Right lung (tissue), 10 donors: ENCODE measurements at places on chromosomes 6 and 20. TPM values are rescaled to one million over a fixed set of nuclear protein-coding genes. Genes with fewer than 3 reads are reported as not detected.
A peak's percentile ranks its signal among the peaks of the same experiment; 100 is the strongest.

Gene MYBL2
- polyA plus RNA-seq: 20.6 TPM

GRCh38 chr20:10976051-10976450, 302.3 kb upstream of the JAG1 start:
- no peak for DNase-seq

GRCh38 chr6:151239603-151240035, at the start of gene AKAP12:
TSS of gene AKAP12 (plus strand) at chr6:151239967. CDS start at chr6:151240563, 596 bp downstream.
- no peak for DNase-seq

DNA sequence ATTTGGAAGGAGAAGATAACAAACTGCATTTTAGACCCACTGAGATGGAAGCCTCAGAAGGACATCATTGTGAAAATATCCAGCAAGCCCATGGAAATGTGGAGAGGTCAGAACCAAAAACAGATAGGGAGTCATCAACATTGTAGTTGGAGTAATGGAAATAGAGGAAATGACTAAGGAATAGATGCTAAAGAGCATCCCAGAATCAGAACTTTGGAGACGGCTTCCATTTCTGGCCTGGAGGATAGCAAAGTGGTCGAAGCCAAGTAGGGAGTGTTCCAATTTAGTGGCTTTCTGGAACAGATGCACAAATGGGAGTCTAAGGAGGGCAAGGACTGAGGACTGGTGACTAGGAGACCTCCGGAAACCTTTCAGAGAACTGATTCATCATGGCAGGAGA, 3.6 kb downstream of the BEND6 start:
- no peak for DNase-seq

DNA sequence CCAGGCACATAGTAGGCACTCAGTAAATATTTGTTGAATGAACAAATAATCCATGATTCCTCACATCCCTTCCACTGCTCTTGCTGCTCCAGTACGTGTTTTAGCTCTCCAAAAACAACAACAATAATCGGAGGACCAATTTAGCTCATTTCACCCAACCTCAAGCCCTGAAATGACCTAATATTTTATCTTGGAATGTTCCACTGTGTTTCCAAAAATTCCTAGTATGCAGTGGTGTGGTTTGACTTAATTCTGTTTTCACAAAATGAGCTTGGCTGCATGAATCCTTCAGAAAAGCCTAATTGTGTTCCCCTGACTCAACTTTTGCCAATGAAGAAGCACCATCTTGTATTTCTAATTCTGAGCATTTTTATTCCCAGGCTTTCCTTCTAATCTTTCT, 168.0 kb upstream of the PHACTR1 start:
- DNase-seq: no peak

- DNase-seq: no peak
Observed at GRCh38 chr6:131015025-131015591, 47.9 kb downstream of the EPB41L2 start.

GRCh38 chr6:166613027-166613426, 14.0 kb downstream of the RPS6KA2 start:
- no peak for DNase-seq

DNA sequence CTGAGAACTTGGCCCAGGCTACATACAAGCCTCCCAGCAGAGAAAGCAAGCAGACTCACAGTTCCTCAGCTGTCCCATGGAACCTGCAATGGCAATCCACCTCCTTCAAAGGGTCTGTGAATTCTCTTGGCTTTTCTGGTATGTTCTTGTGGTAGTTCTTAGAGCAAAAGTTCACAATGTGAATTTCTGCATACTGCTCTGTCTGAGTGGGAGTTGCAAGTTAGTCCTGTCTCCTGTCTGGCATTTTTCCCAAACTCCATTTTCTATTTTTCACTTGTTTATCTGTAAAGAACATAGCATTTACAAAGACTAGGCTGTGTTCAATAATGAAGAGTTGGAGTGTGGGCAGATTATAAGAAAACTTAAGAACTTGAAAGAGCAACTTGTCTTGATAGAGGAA, 269.9 kb downstream of the BCKDHB start:
- no peak for DNase-seq

DNA sequence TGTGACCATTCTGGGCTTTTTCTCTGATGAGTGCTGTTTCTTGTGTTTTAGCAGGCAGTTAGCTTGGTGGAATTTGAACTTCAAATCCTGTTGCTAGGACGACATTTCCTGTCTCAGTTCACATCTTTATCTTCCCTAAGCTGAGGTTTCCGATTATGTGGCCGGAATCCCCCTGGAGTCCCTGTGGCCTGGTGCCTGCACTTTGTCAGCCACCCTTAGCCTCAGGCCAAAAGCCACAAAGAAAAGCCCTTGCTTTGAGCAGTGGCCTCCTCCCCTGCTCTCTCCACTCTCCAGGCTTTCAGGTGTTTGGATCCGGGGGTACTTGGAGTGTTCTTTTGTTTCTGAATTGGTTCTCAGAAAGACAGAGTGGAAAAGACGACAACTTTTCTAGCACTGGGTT, 59.9 kb upstream of the PMEPA1 start:
- DNase-seq: no peak

Gene SULF2
- polyA plus RNA-seq: 18.2 TPM

- DNase-seq: no peak
Observed at GRCh38 chr6:16088409-16088808, 40.5 kb upstream of the MYLIP start.

DNA sequence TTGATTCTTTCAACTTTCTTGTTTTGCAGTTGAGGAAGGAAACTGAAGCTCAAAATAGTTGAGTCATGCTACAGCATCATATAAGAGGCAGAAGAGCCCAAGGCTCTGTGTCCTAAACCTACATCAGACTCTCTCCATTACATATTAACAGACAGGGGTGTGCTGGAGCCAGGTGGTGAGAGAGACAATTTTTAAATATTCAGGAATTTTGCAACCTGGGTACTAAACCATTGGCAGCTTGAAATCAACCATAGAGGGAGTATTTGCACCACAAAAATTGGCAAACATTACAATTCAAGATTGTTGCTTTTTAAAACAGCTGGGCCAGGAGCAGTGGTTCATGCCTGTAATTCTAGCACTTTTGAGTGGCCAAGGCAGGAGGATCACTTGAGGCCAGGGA, 65.8 kb upstream of the SOX4 start:
- no peak for DNase-seq

DNA sequence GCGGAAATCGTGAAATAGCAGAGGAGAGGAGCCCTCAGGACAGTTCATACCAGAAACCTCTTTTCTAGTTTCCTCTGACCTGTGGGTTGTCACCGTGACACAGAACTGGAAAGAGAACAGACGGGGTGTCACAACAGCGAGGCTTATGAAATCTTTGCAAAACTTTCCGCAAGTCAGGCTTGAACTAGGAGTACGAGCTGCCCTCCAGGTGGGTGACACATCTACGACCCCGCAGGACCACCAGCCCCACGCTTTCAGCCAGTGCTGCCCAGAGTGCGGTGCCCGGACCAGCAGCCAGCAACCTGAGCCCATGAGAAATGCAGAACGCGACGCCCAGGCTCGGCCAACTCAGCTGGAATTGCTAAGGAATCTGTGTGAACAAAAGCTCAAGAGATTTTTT, 30.8 kb downstream of the WRNIP1 start:
- no peak for DNase-seq

DNA sequence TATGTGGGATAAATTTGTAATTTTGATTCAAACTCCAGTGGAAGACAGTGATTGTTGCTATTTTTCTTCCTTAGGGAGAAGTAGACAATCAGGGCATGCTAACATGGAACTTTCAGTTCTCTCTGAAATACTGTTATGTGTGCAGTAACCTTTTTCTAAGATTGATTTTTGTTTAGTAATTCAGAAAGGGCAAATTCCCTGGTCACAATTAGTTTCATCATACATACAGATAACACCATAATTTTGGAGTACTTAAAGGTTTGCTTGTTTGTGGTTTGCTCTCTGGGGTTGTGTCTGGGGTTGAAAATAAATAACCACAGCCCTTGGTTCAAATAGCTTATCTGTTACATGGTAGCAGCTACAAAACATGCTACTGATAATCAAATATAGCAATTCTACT, 34.4 kb downstream of the ADGRG6 start:
- no peak for DNase-seq

Gene HMGN4
- polyA plus RNA-seq: 74.9 TPM

Gene GTSF1L
- polyA plus RNA-seq: not detected

DNA sequence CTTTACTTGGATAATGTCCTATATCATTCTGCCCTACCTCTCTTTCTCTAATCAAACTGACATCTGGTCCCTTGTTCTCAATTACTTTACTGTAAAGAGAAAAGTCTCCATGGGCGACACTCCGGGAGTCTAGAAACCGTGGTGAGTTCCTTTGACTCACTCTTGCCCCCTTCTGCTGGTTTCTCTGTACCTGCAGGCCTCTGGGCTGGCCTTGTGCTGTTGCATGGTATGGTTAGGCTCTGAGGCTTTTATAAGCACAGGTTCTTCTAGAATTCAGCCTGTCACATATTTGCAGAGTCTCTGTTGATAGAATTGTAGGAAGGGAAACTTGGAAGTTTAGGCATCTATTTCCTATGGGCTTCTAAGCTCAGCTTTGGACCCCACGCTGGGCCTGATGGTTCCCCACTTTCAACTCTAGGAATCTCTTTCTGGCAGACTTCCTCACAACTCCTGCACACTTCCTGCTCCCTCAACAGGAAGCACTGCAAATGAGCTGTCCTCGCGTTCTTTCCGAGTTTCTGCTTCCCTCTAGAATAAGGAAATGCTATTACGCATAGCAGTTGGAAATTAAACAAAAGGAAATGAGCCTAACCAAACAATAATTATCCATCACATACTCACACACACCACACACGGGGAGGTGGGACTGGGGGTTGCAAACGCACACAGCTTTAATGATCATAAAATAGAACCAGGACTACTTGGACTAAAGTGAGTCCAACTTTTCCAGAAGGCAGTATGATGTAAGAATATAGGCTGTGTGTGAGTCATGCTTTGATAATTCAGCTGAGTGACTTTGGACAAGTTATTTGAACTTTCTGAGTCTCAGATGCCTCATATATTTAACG, 683.3 kb downstream of the QKI start:
- DNase-seq: peak; percentile 45

- DNase-seq: no peak
Observed at GRCh38 chr6:27672113-27672799, 199.4 kb upstream of the ZNF184 start.
